ENCODE measurements at places on chromosomes 13 and 19. TPM values are rescaled to one million over a fixed set of nuclear protein-coding genes. Genes with fewer than 3 reads are reported as not detected.

Gene TUBA3C
- total RNA-seq = not detected

- no peak for DNase-seq
Measured at GRCh38 chr13:112728375-112729126, 38.7 kb downstream of the ATP11A start.

- DNase-seq = no peak
Measured at GRCh38 chr13:34164582-34164981, 346.6 kb downstream of the RFC3 start.

DNA sequence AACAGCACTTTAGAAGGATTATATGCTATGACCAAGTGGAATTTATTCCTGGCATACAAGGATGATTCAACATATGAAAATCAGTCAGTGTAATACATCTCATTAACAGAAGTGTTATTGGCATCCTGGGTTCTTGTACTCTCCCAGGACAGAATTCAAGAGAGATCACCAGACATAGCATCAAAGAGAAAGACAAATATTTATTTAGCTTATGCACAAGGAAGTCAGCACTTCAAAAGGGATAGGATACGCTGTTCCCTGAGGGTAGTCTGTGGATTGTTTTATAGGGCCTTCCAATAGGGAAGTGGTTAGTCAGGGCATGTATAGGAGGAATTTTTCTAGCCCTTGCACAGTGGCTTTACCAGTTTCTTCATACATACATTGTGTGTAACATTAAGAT is 1238.0 kb downstream of the PCDH17 start:
- no peak for DNase-seq

GRCh38 chr19:35451338-35452096 is 3.5 kb downstream of the FFAR2 start:
- DNase-seq = no peak

- no peak for DNase-seq
Measured at GRCh38 chr13:111139452-111139851, 24.3 kb downstream of the ARHGEF7 start.

- DNase-seq = no peak
Measured at GRCh38 chr19:1270213-1270853, 1.2 kb downstream of the CIRBP start.

GRCh38 chr13:31242367-31242766 is 42.6 kb downstream of the B3GLCT start:
- no peak for DNase-seq

GRCh38 chr13:65530688-65531087 is 1699.4 kb downstream of the PCDH9 start:
- DNase-seq = no peak

All from ureter (tissue), 1 donor.